ENCODE measurements at places on chromosomes 11 and 22.
A peak's percentile ranks its signal among the peaks of the same experiment; 100 is the strongest.

DNA sequence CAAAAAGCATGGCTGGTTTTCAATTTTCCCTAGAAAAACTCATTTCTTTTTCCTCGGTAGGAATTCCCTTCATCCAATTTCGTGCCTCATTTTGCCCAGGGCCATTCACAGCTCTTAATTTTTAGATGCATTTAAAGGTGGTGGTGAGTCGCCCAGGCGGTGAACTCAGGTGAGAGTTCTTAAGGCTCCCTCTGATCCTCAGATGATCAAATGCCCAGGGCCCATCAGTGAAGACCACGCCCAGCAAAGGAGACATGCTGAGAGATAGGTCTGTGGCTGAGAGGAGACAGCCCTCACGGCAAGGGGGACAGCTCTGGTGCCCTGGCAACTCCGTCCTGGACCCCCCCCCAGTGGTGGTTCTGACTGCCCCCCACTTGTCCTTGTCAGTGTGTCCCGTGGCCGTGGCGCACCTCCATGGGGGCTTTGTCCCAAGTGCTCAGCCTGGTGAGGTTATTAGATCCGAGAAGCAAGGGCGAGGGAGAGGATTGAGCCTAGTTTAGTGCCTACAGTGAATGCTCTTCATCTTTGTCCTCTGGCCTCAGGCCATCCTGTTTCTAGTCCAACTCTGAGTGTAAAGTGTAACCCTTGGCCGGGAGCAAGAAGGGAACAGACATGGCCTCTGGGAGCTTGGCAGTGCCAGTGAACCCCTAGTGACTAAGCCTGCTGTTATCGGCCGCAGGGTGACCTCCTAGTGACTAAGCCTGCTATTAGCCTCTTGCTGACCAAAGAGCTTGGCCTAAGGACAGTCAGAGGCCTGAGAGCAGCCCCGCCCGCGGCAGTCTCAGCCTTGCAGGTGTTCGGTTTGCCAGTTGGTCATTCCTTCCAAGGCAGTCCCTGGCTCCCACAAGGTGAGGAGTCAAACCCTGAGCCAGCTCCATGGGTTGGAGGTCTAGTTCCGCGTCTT is 83.5 kb downstream of the CTTN start:
- H3K27ac ChIP-seq: no peak overlapping the region
- H3K36me3 ChIP-seq: no peaks in the 10 kb centered on the region
- H3K27me3 ChIP-seq: no peaks in the 10 kb centered on the region
- H3K4me3 ChIP-seq: no peak overlapping the region
- no peak for DNase-seq
- H3K4me1 ChIP-seq: no peaks in the 10 kb centered on the region

- H3K4me1 ChIP-seq: peaks cover 15% of the 10 kb centered on the region
- no peaks in the 10 kb centered on the region for H3K36me3 ChIP-seq
- H3K27me3 ChIP-seq: no peaks in the 10 kb centered on the region
- peak overlapping the region; percentile 95 for H3K27ac ChIP-seq
- peak overlapping the region; percentile 36 for H3K4me3 ChIP-seq
- DNase-seq: peak; percentile 78
These were observed 60.2 kb downstream of the CDKN1C start for GRCh38 chr11:2825261-2825888.

- no peaks in the 10 kb centered on the region for H3K36me3 ChIP-seq
- no peak overlapping the region for H3K4me3 ChIP-seq
- no peaks in the 10 kb centered on the region for H3K27me3 ChIP-seq
- no peak overlapping the region for H3K27ac ChIP-seq
- no peak for DNase-seq
These were observed 18.4 kb downstream of the ASCL2 start for GRCh38 chr11:2252018-2252417.

DNA sequence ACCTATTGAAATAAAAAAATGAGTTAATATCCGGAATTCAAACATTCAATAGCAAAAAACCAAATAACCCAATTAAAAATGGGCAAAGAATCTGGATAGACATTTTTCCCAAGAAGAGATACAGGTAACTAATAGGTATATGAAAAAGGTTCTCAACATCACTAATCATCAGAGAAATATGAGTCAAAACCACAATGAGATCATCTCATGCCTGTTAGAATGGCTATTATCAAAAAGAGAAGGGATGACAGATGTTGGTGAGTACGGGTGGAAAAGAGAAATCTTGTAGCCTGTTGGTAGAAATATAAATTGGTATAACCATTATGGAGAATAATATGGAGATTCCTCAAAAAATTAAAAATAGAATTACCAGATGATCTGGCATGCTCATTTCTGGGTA is 26.9 kb upstream of the OR6M1 start:
- no peaks in the 10 kb centered on the region for H3K36me3 ChIP-seq
- H3K27me3 ChIP-seq: no peaks in the 10 kb centered on the region
- no peak overlapping the region for H3K27ac ChIP-seq
- no peak for DNase-seq
- no peaks in the 10 kb centered on the region for H3K4me1 ChIP-seq

Data from breast epithelium (tissue), 4 donors.